Stimulated activated CD4-positive, alpha-beta T cell treated with anti-CD3 and anti-CD28 coated beads, TNF-alpha, amount 100 ng/mL, for 24 hours (primary cell): ENCODE measurements at places on chromosomes 1 and 21.

GRCh38 chr21:42461185-42461520, 34.9 kb downstream of the RSPH1 start:
- no peak for DNase-seq

DNA sequence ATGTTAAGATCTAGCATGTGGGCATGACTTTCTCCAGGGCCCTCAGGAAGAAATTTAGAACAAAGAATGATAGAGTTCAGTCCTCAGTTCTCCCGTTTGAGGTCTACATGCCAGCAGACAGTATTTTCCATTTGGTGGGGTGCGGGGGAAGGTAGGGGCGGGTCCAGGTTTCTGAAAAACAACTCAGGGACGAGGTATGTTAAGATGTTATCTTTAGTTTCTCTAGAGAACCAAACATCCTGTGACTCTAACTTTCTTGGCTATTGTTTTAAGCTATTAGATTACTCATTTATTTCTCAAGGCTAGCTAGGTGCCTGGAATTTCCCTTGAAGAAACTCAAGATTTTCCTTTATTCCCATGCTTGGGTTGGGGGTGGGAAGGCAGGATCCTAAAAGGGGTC, 42.3 kb upstream of the SYT14 start:
- no peak for DNase-seq

GRCh38 chr21:16363100-16363499, 633.3 kb downstream of the USP25 start:
- no peak for DNase-seq

GRCh38 chr1:21216835-21217811, 40.4 kb upstream of the EIF4G3 start:
- peak; percentile 71 for DNase-seq

GRCh38 chr1:21913258-21913657, 23.9 kb downstream of the HSPG2 start:
- DNase-seq, result no peak

GRCh38 chr1:40903106-40903505, 40.9 kb upstream of the CITED4 start:
- DNase-seq, result no peak

DNA sequence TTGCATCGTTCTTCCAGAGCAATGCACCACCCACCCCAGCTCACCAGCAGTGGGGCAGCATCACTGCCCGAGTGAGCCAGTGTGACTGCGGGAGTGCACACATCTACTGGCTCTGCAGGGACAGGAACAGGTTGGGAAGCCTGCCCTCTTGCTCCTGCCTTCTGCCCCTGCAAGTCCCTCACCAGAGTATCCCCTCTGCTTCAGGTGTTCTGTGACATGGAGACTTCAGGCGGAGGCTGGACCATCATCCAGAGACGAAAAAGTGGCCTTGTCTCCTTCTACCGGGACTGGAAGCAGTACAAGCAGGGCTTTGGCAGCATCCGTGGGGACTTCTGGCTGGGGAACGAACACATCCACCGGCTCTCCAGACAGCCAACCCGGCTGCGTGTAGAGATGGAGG, 4.2 kb downstream of the ANGPTL7 start:
- no peak for DNase-seq

- peak; percentile 5 for DNase-seq
Measured at GRCh38 chr1:119141020-119141424, 569 bp upstream of the WARS2 start.

DNA sequence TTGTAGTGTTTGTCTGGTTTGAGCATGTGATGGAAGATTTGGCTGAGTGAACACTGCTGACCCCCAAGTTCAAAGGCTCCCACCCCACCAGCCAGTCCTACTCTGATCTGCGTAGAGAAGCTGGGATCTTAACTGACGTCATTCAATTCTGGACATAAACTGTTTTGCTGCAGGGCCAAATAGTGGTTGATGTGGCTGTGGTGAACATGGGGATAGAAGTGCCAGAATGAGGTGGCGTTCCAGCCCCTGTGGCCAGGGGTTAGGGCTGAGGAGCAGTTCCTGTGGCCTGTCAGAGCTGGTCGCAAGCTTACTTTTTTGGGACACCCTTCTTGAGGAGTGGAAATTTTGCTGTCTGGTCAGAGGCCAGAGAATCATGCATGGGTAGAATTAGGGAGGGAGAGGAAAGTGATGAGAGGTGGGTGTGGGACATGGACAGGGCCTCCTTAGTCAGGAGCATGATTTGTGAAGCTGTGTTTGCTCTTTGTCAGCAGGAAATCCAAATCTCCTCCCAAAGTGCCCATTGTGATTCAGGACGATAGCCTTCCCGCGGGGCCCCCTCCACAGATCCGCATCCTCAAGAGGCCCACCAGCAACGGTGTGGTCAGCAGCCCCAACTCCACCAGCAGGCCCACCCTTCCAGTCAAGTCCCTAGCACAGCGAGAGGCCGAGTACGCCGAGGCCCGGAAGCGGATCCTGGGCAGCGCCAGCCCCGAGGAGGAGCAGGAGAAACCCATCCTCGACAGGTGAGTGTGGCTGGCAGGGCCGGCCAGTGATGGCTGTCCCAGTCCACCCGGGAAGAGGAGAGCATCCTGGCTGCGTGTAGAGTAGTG, 25.9 kb downstream of the SZRD1 start:
- DNase-seq, result no peak

GRCh38 chr1:53108646-53109580, 33.5 kb downstream of the SLC1A7 start:
- no peak for DNase-seq

GRCh38 chr1:29671446-29672356, 435.4 kb downstream of the PTPRU start:
- no peak for DNase-seq

GRCh38 chr1:33234131-33234530, 22.2 kb upstream of the ZNF362 start:
- DNase-seq, result no peak

DNA sequence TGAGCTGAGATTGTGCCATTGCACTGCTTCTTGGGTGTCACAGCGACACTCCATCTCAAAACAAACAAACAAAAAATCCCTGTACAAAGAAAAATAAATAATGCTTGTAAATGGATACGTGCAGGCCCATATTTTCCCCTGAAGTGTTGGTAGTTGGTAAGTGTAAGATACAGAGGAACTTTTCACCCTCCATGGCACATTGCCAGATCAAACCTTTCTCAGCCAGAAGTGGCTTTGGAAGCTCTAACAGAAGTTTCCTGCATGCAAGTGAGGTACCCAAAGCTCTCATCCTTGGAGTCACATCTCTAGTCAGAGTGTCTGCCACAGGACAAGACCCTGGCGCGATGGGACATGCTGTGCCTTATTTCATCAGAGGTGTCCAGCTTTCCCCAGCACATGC, 7.3 kb downstream of the NDUFV3 start:
- no peak for DNase-seq

DNA sequence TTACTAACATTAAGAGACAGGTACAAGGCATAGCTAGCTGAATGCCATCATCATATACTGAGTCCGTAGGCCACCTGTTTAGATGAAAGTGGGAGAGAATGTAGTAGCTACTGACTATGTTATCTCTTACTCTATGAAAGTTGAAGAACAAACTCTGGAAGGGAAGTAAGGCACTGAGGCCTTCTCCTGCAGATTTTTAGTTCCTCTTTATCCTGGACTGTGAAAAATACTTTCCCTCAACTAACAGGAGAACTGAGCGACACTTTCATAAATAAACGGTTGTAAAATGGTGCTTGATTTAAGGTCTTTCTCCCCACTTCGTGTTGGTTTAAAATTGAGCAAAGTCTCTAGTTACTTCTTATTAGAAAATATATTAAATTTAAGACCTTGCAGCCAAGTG, 101.9 kb downstream of the FNBP1L start:
- no peak for DNase-seq

- no peak for DNase-seq
Measured at GRCh38 chr1:88581703-88582102, 102.4 kb upstream of the PKN2 start.

DNA sequence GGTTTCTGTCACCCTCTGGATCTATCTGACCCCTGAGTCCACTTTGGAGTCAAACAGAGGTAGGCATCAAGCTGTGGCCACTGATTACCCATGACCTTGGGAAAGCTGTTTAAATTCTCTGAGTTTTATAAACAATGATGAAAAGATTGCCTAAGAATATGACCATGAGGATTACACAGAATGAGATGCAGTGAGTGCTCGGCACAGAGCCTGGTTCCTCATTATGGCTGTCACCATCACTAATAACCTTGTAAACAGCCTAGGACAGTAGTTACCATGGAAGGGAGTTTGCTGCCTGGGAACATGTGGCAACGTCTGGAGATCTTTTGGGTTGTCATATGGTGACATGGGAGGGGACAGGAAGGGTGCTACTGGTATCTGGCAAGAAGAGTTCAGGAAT, 248.3 kb upstream of the KAZN start:
- DNase-seq, result no peak

DNA sequence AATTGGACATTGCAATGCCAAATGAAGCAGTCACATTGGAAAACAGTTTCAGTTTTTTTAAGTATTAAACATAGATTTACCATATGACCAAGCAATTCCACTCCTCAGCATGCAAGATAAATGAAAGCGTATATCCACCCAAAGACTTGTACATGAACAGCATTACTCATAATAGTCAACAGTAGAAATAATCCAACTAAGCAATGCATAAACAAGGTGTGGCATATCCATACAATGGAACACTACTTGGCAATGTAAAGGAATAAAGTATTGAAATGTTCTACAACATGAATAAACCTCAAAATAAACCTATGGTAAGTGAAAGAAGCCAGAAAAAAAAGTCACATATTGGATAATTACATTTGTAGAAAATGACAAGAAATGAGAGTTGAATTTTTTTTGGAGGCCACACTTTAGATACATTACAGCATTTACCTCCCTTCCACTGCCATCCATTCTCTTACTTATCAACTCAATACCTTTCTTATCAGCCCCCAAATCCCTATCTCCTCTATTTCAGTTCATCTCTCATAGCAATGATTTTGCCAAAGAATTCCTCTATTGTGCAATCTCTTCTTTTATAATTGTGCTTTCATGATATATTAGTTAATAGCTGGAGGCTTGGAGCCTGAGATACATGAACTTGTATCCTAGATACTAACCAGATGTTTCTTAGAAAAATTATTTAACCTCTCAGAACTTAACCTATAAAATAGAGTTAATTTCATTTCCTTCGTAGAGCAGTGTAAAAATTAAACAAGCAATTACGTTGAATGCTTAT, 414.2 kb upstream of the C1orf87 start:
- DNase-seq, result no peak

GRCh38 chr1:107942814-107943213, 22.2 kb downstream of the VAV3 start:
- DNase-seq, result no peak

GRCh38 chr1:90936731-90937130, 85.1 kb downstream of the ZNF644 start:
- no peak for DNase-seq

DNA sequence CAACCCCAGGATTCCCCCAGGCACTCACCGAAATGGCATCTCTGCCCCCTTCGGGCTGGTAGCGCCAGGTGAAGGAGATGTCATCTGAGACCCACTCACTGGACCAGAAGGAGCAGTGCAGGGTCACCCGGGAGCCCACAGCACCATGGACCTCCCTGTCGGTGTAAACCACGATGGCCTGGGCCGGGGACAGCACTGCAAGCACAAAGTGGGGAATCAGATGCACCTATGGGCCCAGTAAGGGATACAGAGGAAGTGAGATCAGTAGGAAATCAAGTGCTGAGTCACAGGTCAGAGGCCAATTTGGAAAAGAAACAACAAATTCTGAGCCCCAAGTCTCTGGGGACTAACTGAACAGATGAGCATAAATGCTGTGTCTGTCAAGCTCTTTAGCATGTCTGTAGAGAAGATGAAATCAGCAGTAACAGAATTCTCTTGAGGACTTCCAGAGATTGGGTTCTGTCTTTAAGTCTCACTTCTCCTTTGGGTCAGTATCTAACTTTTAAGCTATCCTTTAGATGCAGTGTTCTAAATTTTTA, 2.5 kb downstream of the MPZ start:
- no peak for DNase-seq

GRCh38 chr1:158692356-158692755, 5.8 kb upstream of the SPTA1 start:
- DNase-seq, result no peak

- DNase-seq, result no peak
Measured at GRCh38 chr1:186993996-186994395, 165.2 kb downstream of the PLA2G4A start.

GRCh38 chr1:6222636-6223035, 13.1 kb downstream of the ICMT start:
- no peak for DNase-seq

- DNase-seq, result no peak
Measured at GRCh38 chr1:56199061-56199460, 380.3 kb downstream of the PLPP3 start.
